ENCODE measurements at places on chromosomes 4 and X.

DNA sequence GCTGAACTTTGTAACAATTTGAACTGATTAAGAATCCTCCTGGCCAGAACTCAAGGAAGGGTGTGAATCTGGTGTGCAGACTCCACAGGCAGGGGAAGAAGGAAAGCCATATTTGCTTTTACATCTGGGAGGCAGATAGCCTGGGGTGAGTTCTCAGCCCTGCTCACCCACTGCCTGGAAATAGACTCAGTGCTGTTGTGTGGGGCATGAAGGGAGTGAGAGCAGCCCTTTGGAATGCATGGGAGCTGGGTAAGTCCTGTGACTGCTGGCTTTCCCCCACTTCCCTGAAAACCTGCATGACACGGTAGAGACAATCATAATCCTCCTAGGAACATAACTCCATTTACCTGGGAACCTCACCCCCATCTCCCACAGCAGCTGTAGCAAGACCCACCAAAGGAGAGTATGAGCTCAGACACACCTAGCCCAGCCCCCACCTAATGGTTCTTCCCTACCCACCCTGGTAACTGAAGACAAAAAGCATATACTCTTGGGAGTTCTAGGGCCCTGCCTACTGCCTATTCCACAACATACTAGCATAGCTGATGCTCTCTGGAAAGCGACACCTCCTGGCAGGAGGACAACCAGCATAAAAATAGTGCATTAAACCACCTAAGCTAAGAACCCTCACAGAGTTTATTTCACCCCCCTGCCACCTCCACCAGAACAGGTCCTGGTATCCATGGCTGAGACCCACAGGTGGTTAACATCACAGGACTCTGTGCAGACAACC lies 59.3 kb upstream of the UBQLN2 start:
- no peak for DNase-seq

DNA sequence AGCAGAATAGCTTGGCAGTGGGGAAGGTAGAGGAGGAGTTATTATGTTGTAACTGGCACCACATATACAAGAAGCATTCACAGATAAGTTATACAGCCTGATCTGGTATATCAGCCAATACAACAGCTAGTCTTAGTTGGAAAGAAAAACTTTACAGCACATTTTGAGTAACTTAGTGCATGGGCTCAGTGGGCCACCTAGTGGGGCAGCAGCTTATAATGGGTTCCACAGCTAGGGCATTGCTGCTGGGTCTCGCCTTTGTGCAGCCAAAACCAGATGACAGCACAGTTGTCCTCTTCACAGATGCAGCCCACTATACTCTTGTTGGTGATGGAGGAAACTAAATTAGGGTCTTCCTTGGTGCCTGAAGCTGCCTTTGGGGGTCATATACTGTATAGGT lies 448.1 kb upstream of the RASGEF1B start:
- DNase-seq: no peak

DNA sequence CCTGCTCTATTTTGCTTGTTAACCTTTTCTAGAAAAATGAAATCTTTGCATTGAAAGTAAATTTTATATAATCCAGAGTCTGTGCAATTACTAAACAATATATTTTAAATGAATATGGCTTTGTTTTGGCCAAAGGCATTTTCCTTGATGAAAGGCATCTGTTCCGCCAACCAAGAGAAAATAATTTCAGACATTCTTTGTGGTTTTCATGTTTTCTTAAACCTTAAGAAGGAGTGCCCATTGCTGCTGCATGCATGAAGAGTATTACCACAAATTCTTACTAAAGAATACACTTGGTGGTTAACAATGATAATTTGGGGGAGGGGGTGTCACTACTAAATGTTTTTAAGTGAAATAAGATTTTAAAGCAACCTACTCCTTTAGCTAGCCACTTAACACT lies 2.7 kb upstream of the PDGFC start:
- DNase-seq: no peak

GRCh38 chr4:159606835-159607234 lies 504.0 kb downstream of the RAPGEF2 start:
- DNase-seq: no peak

GRCh38 chr4:100738196-100739165 lies 220.7 kb upstream of the EMCN start:
- DNase-seq: no peak

- no peak for DNase-seq
Measured at GRCh38 chrX:30296408-30297254, 12.6 kb downstream of the NR0B1 start.

- DNase-seq: no peak
Measured at GRCh38 chrX:120790118-120790517, 85.5 kb downstream of the CT47B1 start.

GRCh38 chr4:26885912-26886274 lies 25.3 kb downstream of the STIM2 start:
- no peak for DNase-seq

All from vagina (tissue), 2 donors.